Hematopoietic multipotent progenitor cell (in vitro differentiated cells): ENCODE measurements at places on chromosomes 12 and 14. TPM values are rescaled to one million over a fixed set of nuclear protein-coding genes. Genes with fewer than 3 reads are reported as not detected.

DNA sequence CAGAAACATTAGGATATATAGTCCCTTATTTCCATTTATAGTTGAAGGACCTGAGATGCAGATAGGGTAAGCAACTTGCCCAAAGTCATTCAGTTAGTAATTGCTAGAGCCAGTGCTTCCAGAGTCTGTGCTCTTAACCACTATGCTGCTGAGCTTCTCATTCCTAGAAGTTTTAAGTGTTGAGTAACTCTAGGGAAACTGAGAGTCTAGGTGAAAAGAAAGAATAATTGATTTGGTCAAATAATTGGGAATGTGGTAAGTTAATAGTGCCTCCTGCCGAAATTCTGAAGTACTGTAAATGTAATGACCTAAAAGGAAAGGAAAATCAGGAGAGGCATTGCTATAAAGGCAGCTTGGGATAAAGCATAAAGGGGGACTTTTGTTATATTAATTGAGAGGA is 14.1 kb downstream of the PYROXD1 start:
- no peak for DNase-seq

DNA sequence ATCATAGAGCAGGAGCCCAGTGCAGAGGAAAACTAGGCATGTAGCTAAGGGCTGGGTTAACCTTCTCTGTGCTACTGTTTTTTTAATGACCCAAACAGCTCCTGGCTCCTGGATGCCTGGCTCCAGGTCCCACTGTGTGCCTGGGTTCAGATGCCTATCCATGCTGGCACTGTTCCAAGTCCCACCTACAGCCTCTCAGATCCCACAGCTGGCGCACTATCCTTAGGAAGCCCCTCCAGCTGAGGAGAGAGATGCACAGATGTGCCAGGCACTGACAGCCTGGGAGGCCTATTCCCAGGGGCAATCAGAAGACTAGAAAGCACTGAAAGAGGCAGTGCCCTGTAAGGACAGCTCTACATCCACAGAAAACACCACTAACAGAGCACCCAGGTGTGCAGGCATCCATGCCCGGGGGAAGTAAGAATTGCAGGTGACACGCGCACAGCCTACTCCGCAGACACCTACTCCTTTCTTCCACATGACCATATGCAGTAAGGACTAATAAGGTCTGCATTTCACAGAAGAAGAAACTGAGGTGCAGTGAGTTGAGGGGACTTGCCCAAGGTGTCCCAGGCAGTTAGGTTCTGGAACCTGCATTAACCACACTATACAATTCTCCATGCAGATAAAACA is 51.2 kb downstream of the PITPNM2 start:
- no peak for DNase-seq

DNA sequence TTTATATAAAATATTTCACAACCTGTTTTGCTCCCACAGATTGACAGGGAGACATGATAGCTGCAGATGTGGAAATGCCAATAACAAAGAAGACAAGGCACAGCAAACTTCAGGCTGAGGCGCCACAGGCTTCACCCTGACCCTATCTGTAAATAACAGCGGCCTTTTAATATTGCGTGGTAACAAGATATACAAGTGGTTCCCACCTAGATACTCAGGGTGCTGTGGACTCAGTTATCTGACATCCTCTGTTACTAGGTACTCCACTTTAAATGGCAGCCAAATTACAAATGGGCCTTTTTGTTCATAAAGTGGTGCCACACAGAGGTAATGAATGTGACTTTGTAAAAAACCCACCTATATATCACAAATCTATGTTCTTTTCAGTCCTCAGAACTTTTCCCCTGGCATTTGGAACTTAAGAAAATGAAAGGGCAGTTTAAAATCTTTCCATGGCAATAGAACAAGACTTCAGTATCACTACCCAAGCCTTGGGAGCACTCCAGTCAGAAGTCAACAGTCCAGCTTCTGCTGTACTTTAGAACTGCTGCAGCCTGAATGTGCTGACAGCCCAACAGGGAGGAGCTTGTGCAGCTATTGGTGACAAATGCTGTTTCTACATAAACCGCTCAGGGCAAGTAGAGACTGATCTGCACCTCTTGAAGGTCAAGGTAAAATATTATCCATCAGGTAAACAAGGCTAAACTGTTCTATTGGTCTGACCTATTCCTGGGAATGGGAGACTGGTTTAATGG is 86.2 kb upstream of the DCD start:
- DNase-seq = no peak

- no peak for DNase-seq
Observed at GRCh38 chr12:118689793-118690192, 291.5 kb upstream of the SRRM4 start.

- DNase-seq = no peak
Observed at GRCh38 chr14:92022036-92022435, 17.8 kb downstream of the TRIP11 start.

GRCh38 chr12:27960821-27961220 is 11.7 kb downstream of the PTHLH start:
- DNase-seq = no peak

CLEC6A gene
- not detected for total RNA-seq

RPGRIP1 gene
- under 0.01 TPM for total RNA-seq

SIX6 gene
- total RNA-seq = not detected
